Activated CD4-positive, alpha-beta T cell treated with anti-CD3 and anti-CD28 coated beads, Interleukin-2, amount 10 ng/mL, durations not matched to agents 7 days and 5 days (primary cell): ENCODE measurements at places on chromosomes 3 and 15. TPM values are rescaled to one million over a fixed set of nuclear protein-coding genes. Genes with fewer than 3 reads are reported as not detected.
A peak's percentile ranks its signal among the peaks of the same experiment; 100 is the strongest.

DNA sequence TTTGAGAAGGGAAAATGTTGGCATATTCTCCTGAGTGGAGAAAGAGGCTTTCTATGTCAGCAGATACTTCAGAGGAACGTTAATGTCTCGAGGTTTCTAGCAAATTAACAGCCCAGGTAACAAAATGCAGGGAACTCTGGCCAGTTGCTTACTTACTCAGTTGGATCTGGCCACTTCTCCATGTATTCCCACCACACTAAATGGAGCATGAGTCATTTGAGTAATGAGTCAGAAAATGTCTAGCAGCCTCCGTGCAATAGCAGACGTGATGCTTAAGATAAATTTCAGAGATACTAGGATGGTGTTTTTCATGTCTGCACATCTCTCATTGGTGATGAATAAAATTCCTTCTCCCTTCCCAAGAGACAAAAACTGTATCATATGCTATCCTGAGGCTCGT, 671.5 kb downstream of the FHIT start:
- DNase-seq, result no peak

DNA sequence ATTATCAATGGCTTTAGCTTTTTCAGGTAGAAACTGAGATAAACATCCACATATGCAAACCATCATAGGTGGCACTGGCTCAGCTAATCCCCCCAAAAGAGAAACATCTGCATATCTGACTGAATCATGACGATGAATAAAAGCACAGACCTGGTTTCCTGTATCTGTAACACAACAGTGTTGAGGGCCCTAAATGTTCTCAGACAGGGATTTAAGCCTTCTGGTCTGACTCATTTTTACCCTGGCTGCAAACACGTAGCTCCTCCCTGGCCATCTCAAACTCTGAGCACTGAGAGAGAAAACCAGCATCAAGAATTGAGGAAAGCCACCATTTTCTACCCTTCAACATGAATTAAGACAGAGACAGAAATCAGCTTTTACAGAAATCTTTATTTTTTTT, 35.2 kb downstream of the GLB1 start:
- DNase-seq, result peak; percentile 54

GRCh38 chr15:64681424-64682024, 93.9 kb downstream of the RBPMS2 start:
- DNase-seq, result peak; percentile 23

DNA sequence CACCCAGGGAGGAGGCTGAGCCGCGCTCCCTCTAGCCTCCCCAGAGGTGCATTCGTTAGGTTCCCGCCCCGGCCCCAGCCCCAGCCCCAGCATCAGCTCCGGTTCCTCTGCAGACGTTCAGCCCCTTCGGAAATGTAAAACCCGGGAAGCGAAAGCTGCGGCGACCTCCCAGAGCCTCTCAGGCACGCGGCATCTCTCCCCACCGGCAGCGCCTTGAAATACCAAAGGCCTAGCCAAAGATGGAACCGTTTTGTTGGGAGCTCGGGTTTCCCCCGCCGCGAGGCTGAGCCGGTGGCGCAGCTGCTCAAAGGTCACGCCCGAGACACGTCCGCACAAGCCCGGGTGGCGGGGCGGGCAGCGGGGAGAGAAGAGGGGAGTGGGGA, 77.8 kb upstream of the HES1 start:
- peak; percentile 22 for DNase-seq

DNA sequence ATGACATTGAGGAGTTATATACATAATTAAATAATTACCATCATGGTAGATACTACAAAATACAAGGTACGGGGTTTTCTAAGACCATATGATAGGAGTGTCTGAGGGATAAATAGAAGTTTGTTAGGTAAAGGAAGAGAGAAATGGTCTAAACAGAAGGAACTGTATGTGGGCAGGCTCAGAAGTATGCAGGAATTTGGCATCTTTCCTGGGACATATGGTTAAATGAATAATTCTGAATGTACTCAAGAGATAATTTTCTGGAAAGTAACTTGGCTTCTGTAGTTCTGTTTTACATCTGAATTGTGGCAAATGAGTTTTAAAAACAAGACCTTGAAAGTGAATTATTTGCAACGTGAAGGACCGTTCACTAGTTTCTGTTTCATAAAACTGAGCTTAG, 17.5 kb downstream of the LMCD1 start:
- no peak for DNase-seq

- DNase-seq, result no peak
These were observed 751 bp upstream of the PLA2G4E start for GRCh38 chr15:42021593-42021992.

GRCh38 chr15:73583544-73583943, 49.6 kb downstream of the NPTN start:
- DNase-seq, result no peak

DNA sequence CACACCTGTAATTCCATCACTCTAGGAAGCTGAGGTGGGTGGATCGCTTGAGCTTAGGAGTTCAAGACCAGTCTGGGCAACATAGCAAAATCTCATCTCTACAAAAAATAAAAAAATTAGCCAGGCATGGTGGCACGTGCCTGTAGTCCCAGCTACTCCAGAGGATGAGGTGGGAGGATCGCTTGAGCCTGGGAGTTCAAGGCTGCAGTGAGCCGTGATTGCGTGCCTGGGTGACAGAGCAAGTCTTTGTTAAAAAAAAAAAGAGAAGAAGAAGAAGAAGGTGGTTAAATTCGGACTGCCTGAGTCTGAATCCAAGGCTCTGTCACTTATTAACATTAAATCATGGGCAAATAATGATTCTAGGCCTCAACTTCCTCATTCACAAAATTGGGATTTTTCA, 51.0 kb downstream of the EOMES start:
- DNase-seq, result no peak

DNA sequence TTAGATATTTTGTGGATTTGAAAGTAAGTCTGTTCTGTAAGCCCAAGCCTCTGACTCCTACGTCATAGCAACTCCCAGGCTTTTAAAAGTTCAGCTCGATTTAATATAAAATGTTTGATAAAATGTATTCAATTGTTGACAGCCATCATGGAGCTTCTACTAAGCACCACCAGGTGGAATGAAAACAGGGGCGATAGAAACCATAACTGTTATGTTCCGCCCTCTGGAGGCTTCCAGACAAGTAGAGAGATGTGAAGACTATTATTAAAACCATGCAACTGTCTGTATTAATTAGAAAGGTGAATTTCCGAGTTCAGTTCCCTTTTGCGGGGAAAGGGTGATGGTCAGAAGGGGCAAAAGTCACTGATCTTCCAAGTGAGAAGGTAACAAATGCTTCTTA, 292.2 kb downstream of the NR2F2 start:
- no peak for DNase-seq

GRCh38 chr3:62708638-62709373, 166.4 kb downstream of the CADPS start:
- no peak for DNase-seq

DNA sequence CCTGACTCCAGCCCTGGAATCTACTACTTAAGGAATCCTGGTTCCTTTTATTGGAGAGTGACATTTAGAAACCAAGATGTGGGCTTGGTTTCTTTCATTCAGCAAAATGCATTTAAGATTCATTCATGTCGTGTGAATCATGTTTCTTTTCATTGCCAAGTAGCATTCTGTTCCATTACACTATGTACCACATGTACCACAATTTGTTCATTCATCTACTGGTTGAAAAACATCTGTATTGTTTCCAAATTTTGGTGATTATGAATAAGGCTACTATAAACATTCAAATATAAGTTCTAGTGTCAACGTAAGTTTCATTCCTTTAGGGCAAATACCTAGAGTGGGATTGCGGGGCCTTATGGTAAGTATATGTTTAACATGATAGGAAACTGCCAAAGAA, 264.2 kb downstream of the VPS13C start:
- no peak for DNase-seq

DNA sequence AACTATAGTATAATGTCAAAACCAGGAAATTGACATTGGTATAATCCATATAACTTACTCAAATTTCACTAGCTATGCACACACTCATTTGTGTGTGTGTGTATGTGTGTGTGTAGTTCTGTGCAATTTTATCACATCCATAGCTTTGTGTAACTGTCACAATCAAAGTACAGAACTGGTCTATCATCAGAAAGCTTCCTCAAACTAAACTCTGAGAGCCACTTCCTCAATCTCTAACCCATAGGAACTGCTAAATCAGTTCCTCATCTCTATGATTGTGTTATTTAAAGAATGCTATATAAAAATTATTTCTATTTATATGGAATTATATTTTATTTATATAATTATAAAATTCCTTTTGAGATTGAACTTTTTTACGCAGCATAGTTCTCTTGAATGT, 18.1 kb downstream of the LNP1 start:
- no peak for DNase-seq

DNA sequence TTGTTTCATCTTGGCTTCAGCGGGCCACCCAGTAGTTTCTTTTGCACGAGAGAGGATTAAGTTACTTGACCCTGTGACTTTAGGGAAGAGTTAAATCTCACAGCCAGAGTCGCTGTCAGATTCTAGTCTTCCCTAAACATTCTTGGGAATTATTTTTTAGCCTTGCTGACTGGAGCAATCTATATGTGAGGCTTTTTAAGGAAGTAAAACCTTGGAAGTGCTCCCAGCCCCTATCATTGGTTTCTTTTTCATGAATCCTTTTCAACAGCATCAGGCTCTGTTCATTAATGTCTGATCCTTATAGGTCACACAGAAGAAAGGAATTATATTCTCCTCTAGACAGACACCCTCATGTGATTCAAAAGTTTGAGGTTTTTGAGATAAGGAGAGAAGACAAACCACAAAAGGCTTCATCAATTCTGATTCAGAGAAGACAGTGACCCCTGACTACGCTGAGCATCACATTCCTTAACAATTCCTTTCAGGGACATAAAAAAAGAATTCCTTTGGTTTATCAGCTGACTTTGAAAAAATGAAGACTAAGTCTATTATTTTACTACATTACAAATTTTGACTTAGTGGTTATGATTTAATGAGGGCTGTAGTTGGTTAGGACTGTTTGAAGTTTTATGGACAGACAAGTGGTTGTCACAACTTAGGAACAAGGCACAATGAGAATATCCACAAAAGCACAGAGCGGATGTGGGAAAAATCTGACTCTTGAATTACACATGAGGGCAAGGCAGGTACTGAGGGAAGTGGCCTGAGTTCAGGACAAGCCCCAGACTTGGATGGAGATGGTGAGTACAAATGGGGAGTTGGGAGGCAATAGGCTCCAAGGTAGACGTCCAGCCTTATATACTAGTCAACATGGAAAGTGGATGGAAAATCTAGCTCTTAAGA, 171.1 kb upstream of the STT3B start:
- no peak for DNase-seq

- no peak for DNase-seq
These were observed 236.2 kb downstream of the SCAPER start for GRCh38 chr15:76668900-76669299.

DNA sequence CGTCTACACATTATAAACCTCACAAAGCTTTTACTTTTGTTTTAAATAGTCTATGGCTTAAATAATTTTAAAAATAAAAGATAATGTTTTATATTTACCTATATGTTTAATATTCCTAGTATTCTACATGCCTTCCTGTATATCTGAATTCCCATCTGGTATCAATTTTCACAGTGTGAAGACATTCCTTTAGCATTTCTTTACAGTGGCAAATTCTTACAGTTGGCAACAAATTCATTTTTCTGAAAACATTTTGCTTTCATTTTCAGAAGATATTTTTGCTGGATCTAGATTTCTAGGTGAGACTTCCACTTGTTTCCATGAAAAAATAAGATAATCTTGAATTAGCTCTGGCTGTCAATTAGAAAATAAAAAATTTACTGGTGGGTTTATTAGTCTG, 471.4 kb upstream of the NAALADL2 start:
- no peak for DNase-seq

SLC6A11 gene
- not detected for total RNA-seq

CD200 gene
- 4.0 TPM for total RNA-seq
